HTR-8/SVneo (cell line): ENCODE measurements at places on chromosomes 2 and 18.

DNA sequence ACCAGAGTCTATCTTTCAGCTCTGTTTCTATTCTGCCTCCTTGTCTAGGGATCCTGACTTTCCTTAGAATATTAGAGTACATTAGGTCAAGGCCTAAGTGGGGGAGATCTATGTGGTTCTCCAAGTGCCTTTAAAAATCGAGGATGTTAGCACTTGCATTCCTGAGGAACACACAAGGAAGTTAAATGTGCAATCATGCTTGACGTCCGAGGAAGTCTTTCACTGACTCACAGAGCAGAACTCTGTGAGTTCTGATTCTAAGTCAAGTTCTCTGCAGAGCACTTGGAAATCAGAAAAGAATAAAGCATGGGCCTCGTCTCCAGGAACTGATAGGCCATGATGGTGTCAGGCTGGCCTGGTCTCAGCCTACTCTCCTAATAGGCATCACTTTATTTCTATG lies 17.2 kb downstream of the FHOD3 start:
- no peak for DNase-seq

- no peak for DNase-seq
Observed at GRCh38 chr2:197131558-197131855, 179.1 kb downstream of the ANKRD44 start.

GRCh38 chr18:58178511-58178910 lies 134.5 kb downstream of the NEDD4L start:
- no peak for DNase-seq

GRCh38 chr2:31729442-31730092 lies 148.8 kb upstream of the SRD5A2 start:
- DNase-seq = peak; percentile 23

GRCh38 chr2:186827411-186827810 lies 21.6 kb downstream of the ZSWIM2 start:
- no peak for DNase-seq

- no peak for DNase-seq
Observed at GRCh38 chr2:85787282-85787980, 33.6 kb downstream of the ATOH8 start.

DNA sequence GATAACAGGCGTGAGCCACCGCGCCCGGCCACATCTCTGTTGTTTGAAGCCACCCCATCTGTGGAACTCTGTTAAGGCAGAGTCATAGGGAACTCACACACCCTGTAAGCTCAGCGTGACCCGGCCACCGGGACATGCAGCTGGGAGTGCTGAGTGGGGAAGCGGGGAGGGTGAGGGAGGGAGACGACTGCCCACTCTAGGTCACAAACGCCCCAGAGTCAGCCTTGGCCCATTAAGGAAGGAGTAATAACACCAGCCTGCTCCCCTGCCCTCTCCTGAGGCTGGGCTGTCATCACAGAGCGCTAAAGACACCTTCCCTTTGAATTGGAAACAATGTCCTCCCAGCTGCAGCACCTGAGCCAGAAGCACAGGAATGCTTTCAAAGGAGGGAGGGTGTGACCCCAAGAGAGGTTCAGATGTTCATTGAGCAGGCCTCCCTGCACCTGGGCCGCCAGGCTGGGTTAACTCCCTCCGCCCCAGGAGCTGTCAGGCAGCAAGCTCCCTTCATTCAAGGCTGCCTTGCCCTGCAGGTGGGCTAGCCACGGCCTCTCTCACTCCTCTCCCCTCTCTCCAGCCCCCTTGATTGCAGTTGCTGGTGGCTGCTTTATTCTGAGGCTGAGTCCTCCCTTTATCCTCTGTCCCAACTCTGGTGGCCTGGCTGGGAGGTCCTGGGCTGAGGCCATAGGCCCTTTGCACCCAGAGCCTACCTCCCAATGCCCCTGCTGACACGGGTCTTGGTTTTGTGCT lies 77.2 kb upstream of the HPCAL1 start:
- no peak for DNase-seq

DNA sequence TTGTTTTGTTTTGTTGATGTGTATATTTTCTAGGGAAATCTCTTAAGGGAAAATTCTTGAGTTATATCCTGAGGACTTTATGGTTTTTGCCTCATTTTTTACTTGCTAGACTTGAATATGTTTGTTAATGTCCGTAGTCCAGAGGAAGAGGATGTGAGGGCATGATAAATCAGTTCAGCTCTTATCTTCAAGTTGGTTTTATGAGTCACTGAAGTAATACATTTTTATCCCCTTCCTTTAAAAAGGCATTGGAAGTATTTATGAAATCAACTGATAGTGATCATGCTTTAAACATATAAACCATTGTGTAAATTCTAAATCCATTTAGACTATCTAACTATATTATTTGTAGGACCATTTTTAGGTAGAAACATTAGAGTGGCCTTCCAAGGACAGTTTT lies 43.9 kb upstream of the CYBRD1 start:
- DNase-seq = no peak

DNA sequence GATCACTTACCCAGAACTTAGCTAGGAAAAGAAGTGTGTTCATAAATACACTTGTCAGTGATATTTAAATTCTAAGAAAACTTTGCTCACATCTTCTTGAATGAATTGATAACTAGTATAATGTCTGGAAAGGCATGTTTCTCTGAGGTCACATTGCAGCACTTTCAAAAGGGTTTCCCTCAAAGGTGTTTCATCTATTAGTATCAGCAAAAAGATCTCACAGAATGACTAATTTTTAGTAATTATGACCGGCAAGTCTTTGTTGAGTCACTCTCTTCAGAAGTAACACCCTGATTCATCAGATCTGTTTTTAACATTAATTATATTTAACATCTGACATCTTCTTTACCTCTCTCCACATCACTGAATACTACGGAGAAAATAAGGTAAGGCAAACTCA lies 222.3 kb downstream of the IKZF2 start:
- DNase-seq = no peak

GRCh38 chr2:133063775-133064174 lies 393.8 kb upstream of the LYPD1 start:
- DNase-seq = peak; percentile 23

DNA sequence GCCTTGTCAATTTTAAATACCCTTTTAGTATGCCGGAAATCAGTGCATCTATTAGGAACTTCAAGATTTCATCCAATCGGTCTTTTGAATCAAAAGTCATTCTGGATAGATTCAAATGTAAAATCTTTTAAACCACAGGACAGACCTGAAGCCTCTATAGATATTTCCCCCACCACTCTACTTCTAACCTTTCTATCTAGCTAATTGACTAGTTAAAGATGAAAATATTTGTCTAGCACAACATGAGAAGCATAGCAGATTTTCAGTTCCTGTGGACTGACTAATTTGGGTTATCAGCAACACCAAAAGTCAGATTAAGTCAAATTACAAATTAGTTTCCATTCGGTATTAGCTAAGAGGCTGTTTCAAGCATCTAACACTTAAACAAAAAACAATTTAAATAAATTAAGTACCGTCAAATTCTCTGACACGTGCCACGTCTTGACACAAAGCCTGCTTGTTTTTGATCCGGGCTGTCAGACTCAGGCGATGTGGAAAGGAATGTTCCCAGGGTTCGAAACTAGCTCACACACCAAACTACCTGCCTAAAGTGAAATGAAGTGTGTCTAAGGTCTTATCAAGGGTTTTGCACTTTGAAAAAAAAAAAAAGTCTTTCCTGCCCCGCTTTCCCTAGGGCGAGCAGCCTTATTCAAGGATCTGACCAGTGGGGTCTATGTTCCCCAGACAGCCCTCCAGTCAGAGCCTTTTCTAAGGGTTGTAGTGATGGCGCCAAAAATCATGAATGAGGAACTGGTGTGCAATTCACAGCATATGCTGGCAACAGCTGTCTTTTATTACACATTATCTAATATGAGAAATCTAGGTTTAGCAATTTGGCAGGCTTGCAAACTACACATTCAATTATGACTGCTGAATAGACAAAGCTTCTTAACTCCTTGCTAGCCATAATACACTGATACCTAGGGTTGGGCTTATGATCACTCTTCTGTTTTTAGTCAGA lies 4.7 kb downstream of the CYTIP start:
- no peak for DNase-seq

DNA sequence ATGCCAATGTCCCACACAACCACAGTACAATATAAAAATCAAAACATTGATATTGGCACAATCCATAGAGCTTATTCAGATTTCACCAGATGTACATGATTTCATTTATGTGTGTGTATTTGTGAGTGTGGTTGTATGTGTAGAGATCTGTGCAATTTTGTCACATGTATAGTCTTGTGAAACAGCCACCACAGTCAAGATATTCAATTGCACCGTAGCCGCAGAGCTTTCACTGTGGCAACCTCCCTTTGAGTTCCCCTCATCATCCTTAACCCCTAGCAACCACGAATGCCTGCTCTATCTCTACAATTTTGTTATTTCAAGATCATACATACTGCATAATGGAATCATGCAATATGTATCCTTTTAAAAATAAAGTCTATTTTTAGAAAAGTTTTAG lies 391.3 kb downstream of the SETBP1 start:
- DNase-seq = no peak

DNA sequence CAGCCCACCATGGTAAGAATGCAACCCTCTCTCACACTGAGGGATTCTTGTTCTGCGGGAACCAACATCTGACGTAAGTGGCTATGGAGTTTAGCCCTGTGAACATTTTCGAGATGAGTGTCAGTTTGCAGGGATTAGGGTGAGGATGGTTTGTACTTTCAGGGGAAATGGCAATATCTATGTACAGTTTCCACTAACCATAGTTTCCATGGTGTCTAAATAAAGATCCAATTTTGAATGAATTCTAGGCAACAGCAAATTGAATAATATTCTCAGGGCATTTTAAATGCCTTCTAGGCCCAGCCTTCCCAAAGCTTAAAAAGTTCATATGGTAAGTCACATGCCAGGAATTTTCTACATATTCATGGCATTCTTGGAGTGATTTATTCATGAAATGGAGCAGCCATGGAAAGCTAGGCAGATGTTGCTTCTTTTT lies 105.4 kb upstream of the MMADHC start:
- no peak for DNase-seq

GRCh38 chr18:13470516-13471197 lies 252.1 kb downstream of the LDLRAD4 start:
- DNase-seq = no peak

DNA sequence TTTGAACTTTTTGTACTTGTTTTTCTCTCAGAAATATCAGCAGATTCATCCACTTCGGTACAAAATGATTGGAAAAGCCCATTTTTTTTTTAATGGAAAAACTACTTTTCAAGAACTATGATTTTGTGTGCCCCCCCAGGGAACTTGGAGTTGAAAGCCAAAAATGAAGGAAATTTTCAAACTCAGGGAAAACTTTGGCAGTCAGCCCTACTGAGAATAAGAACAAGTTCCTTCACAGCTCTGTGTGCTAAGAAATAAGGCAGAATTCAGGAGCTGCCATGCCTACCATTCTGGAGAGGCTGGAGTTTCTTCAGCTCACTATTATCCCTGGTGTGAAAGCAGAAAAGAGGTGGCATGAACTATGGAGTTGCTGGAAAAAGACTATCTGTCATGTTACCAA lies 226.0 kb upstream of the SLC35G4 start:
- no peak for DNase-seq

DNA sequence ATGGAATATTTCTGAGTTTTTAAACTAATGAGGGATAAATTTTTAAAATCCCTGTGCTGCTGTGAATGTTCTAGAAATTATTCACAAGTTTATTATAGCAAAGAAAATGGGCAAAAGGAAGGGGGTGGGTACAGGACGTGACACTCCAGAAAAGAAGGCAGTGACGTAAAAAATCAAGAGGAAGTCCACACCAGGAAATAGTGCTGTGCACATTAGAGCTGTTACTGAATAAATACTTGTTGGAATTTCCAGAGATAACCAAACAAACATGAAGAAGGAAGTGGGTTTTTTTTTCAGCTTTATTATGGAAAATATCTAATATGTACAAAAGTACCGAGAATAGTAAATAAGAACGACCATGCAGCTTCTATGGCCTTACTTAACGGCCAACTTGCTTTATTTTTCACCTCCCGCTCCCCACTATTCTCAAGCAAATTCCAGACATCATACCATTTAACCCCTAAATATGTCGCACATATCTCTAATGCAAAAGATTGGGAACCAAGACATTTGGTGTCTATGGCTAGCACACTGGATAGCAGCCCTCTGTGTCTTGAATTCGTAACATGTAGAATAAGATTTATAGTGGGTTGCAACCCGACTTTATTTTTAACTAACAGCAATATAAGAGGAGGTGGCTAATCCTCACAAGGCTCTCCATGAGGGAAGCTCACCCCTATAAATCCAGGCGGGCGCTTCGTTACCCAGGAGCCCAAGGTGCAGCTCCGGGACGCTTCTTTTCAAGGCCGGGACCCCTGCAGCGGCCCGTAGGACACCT lies 580 bp upstream of the NDUFV2 start:
- peak; percentile 33 for DNase-seq

- DNase-seq = peak; percentile 39
Observed at GRCh38 chr18:56709463-56709862, 58.3 kb downstream of the WDR7 start.

GRCh38 chr2:86397986-86398385 lies 43.2 kb upstream of the KDM3A start:
- DNase-seq = no peak

DNA sequence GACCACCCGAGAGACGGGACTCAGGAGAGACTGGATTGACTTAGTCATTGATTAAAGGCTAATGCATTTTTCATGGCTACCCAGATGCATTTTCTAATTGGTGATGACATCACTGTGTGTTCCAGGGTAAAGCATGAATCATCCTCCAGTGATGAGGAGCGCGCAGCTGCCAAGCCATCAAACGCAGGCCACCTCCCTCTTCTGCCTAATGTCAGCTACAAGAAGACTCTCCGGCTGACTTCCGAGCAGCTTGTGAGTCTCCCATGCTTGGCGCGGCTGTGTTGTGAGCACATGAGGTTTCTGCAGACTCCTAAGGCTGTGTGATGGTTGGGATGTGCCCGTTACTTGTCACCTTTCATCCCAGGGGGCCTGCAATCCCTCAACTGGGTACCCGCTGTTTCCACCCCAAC lies 56.4 kb downstream of the LPIN1 start:
- DNase-seq = no peak

GRCh38 chr2:115161771-115162493 lies 719.5 kb downstream of the DPP10 start:
- no peak for DNase-seq

DNA sequence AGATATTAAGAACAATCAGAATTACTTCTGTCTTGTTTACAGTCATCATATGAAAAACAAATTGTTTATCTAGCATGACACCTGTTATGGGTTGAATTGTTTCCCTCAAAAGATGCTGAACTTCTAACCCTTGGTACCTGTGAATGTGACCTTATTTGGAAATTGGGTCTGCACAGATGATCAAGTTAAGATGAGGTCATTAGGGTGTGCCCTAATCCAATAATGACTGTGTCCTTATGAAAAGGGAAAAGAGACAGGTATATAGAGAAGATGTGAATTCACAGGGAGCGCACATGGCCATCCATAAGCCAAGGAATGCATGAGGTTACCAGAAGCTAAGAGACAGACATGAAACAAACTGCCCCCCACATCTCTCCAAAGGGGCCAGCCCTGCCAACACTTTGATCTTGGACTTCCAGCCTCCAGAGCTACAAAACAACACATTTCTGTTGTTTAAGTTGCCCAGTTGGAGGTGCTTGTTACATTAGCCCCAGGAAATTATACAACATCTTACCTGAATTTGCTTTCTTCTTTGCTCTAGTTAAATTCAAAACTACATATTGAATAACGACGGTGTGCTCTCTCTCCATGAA lies 2.3 kb upstream of the HPCAL1 start:
- DNase-seq = no peak
